ENCODE measurements at places on chromosomes 12 and 14.

DNA sequence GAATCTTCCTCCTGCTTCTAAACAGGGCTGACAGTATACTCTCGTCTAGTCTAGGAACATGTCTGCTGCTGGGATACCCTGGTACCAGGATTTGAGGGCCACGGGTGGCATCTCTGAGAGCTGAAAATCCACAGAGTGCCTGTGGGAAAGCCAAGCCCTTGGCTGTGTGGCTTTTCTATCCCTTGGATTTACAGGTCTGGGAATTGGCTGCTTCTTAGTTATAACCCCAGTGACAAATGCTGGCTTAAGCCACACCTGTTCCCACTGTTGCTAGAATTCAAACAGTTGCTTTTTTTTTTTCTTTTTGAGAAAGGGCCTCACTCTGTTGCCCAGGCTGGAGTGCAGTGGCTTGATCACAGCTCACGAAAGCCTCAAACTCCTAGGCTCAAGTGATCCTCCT, 14.3 kb upstream of the RIN3 start:
- no peak for DNase-seq

DNA sequence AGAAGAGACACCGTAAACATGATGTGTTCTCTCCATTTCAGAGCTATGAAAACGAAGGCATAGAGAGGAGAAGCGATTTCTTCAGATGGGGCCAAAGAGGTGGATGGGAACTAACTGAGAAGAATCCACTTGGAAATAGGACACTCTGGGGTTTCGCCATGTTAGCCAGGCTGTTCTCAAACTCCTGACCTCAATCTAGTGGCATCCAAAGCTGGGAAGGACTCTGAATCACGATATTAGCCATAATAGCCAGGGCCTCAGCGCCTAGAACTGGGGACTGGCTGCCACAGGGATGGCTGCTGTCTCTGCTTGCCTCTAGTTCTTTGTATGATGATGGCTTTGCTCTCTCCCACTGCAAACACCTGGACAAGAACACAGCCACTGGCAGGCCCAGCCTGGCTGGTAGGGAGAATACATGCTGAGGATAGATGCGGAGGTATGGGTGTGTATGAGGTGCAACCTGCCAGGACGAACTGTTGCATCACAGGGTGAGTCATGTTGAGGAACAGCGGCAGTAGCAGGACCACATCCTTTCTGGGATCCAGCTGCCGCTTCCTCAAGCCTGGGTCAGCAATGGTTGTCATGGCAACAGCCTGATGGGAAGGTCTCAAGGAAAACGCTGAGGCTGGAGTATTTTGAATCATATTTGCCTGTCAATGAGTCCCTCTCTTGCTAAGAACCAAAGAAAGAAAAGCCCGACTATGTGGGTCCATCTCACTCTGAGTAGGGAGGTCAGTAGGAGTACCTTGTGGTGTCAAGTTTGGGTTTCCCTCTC, 31.1 kb downstream of the CCDC177 start:
- DNase-seq, result no peak

DNA sequence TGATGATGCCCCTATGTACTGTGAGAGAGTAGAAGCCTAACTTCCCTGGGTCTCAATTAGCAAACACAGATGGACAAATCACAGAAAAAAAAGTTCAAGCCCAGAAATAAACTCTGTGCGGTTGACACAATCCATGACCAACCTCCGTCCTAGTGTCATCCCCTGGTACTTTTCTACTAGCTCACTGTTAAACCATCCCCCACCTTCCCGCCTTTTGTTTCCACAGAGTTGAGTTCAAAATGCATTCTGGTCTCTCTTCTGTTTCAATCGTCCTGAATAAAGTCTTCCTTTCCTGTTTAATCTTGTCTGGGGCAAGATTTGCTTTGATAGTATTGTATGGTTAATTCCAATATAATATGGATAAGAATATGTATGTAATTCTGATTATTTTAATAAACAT, 199.9 kb downstream of the SLC6A15 start:
- DNase-seq, result no peak

DNA sequence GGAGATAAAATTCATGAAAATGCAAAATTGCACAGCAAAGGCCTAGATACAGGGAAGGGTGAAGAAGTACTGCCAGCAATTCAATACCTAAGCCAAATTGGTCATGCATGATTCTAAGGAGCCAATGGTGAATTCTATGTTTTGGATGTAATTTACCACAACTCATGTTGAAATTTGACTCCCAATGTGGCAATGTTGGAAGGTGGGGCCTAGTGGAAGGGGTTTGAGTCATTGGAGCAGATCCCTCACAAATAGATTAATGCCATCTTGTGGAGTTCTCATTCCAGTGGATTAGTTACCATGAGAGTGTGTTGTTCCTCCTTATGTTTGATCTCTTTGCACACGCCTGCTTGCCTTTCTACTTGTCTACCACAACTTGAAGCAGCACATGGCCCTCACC, 194.0 kb upstream of the ALG10 start:
- no peak for DNase-seq

DNA sequence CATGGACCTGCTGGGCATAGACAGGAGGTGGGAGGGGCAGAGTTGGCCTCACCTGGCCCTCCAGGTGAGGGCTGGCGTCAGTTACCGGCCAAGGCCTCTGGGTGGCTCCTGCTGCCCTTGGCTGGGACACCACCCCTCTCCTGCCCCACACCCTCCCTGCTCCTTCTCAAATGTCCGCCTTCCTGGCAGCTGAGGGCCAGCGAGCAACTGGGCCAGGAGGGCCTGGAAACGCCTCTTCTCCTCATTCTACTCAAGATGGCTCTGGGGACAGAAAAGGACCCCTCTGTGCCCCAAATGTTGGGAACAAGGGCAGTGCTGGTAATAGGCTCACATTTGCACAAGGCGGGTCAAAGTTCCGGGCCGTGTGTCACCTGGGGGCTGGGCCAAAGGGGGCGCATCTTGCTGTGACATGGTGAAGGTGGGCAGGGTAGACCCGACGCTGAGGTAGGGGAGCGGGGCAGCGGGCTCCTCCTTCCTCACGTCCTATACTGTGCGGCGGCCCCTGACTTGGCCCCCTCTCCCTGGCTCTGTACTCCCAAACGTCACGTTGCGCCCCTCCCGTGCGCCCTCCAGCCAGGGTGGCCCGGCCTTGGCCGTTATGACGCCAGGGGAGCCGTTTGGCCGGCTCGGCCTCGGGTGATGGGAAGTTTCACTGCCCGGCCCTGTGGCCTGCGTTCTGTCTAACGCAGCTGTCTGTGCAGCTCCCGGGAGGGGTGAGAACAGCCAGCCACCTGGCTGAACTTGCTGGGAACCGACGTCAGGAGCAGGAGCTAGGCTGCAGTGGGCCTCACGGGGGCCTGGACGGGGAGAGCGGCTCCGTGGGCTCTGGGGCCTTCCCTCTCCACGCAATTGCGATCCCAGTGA, 18.0 kb upstream of the DLK1 start:
- no peak for DNase-seq

DNA sequence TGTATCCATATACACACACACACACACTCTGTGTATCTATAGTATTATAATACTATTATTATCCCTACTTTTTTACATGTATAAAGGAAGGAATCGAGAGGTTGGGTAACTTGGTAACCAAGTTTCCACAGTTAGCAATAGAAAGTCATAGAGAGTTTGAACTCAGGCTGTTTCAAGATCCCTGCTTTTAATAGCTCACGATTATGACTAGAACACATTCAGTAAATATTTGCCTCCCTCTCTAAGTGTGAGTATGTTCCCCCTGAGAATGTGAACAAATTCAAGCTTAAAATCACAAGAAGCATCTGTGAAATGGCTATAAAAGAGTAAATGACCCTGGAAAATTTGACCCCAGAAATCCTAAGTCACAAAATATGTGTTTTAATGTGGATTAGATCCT, 11.0 kb upstream of the REP15 start:
- DNase-seq, result no peak
